ENCODE measurements at places on chromosomes 1 and 21. TPM values are rescaled to one million over a fixed set of nuclear protein-coding genes. Genes with fewer than 3 reads are reported as not detected.
A peak's percentile ranks its signal among the peaks of the same experiment; 100 is the strongest.

GRCh38 chr1:233435622-233436021, 108.1 kb downstream of the MAP3K21 start:
- DNase-seq = no peak

- no peak for DNase-seq
Observed at GRCh38 chr21:34116569-34116968, 43.2 kb downstream of the MRPS6 start.

GRCh38 chr1:39866767-39867166, 16.5 kb downstream of the TRIT1 start:
- DNase-seq = no peak

AIM2 gene
- total RNA-seq = 0.23 TPM

- peak; percentile 58 for DNase-seq
Observed at GRCh38 chr1:202154766-202155477, 5.5 kb downstream of the PTPN7 start.

- no peak for DNase-seq
Observed at GRCh38 chr1:28139025-28139712, 37.3 kb downstream of the PTAFR start.

DNA sequence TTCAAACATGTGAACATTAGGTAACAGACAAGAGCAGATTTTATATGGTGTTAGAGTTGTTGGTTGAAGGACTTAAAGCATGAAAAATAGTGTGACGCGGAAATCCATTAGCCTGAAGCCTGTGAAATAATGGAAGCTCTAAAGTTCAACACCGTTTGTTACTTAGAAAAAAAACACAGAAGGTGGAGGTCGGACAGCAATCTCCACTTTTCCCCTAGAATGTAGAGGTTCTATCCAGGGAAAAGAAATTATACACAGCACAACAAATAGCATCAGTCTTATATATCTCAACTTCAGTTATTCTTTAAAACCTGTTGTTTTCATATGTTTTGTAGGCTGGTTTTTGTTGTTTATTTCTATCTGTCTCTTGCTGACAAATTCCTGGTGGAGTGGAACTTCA, 1.9 kb downstream of the RCAN3 start:
- no peak for DNase-seq

DNA sequence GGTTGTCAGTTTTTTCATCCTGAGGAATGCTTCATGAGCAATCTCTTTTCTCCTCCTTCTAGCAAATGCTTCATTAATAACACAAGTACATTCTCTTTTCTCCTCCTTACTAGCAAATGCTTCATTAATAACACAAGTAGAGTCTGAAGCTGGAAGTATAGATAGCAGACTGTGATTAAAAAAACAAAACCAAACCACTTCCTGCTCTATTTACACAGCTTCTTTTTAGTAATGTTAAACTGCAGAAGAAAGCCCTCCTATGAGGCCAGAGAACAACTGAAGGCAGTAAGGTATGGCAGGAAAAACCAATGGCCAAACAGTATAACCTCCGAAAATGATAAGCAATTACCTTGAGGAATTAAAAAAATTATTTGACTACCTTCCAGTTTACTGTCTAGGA, 90.1 kb downstream of the ZSWIM5 start:
- no peak for DNase-seq

- no peak for DNase-seq
Observed at GRCh38 chr1:63350320-63350719, 17.1 kb upstream of the ALG6 start.

GJA9 gene
- not detected for total RNA-seq

GRCh38 chr1:18948048-18948912, 8.2 kb downstream of the IFFO2 start:
- DNase-seq = no peak

- no peak for DNase-seq
Observed at GRCh38 chr21:15061747-15062605, 2.8 kb downstream of the NRIP1 start.

NLRP3 gene
- 0.91 TPM for total RNA-seq

DNA sequence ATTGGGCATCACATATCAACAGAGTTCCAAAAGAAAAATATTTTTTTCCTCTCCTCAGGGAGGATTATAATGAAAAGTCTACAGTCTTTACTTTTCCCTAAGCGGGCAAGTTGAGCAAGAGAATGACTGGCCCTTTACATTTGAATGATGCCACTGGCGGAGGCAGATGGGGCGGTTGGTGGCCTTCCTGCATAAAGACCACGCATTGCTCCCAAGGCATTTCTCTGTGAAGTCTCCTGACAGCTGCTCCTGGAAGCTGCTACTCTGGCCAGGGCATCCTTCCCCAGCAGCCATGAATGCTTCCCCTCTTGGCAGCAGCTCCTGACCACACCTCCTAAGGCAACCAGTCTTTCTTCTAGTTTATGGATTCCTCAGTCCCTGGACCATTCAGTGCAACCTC, 161.1 kb upstream of the RRP15 start:
- DNase-seq = no peak

DNA sequence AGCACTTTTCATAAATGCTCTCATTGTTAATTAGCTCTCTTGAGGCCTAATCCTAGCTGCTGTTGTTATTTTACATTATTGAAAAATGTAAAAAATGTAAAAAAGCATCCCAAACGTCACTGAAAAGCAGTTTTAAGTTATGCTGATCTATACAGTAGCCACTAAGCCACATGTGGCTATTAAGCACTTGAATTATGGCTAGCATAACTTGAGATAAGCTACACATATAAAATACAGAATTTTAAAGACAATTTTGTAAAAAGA, 18.4 kb upstream of the DNASE2B start:
- DNase-seq = no peak

GRCh38 chr1:15885701-15886610, 38.4 kb downstream of the SPEN start:
- peak; percentile 99 for DNase-seq

KIFAP3 gene
- 68.2 TPM for total RNA-seq

AIRE gene
- total RNA-seq = 0.11 TPM

DNA sequence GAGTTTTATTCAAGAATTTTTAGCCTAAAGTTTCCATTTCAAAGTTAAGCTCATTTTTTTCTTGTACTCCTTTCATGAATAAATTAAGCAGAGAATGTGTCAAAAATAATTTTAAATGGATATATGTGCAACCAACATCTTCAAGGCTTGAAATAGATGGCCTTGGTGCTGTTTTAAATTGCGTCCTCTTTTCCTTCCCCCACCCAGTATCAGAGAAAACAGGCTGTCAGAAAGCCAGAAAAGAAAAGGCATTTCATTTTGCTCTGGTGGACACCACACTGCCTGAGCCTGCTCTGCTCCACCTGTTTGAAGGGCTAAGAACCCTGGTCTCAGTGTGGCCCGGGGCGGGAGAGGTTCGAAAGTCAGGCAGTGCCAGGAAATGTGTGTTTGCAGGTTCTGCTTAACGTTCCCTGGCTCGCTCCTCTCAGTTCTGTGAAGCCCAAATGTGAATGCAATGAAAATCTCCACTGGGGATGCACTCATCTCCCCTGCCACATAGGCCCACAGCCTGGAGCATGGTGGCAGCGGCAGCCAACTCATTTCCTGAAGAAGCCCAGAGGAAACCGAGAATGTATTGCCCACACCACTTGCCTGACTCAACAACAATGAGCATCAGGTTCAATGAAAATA, 134.4 kb downstream of the SDCCAG8 start:
- no peak for DNase-seq

DNA sequence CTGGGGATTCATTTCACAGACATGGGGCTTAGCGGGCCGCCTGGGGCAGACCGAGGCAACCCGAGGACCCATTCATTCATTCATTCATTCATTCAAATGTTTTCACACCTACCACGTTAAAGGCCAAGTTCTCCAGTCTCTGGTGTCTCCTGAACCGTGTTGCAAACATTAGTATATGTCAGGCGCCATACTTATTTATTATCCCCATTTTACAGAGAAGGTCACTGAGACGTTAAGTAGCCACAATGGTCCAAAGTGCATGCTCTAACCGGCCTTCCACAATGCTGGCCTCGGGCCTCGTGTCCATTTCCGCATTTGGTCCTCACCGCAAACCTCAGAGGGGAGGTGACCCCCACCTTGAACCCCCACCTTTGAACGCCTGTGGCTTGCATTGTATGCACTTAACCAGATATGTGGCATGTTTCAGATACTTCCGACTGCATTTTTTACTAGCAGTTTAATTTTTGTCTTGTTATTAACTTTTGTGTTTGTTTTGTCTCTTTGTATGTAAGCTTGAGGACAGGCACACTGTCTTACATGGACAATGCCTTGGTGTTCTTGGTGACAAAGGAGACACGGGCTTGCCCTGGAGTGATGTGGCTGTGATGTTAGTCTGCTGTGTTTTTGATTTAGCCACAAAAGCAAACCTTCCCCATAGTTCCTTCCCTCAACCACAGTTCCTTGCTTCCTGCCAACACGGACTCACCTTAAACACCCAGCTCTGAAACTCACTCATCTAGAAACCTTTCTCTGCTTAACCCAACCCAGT, 1.2 kb upstream of the IFFO2 start:
- no peak for DNase-seq

DNA sequence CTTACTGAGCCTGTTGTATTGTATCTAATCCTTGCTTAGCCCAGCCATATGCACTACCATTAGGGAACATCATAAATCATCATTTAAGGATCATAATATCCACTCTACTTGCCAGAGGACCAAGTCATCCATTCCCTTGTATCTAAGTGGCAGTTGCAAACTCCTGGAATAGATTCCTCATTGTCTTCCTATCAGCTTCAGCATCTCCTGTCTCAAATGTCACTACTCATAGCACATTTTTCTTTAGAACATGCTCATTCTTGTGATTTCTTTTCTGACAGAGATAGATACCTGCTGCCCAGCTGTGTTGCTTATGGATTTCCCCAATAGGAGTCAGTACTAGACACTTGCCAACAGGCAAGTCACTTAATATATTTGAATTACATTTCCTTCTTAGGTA, 84.3 kb downstream of the OLFML3 start:
- no peak for DNase-seq

DNA sequence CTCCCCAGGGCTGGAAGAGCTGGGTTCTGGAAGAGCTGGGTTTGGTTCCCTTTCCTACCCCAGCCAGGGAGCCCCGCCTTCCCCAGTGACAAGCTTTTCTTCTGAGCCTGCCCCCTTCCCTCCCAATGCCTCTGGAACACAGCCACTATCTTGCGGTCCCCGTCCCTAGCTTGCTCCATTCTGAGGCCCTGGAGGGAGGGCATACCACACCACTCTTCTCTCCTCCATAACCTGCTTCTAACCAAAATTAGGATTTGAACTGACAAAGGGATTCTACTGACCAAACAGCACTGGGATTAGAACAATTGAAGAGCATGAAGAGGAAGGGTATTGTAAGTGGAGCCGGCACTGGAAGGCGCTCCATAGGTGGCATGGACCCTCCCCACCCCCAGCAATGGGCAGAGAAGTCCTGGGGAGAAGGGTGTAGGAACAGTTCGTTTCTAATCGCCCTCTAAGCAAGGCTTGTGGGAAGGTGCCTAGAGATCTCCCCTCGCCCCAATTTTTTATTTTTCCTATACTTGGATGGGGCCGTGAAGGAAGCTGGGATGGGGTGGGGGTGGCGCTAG, 690 bp downstream of the C1orf216 start:
- peak; percentile 85 for DNase-seq

Measured in right cardiac atrium (tissue), 5 donors.